ENCODE measurements at places on chromosomes 12 and 14.

- DNase-seq = no peak
Measured at GRCh38 chr12:14935031-14935430, 3.3 kb downstream of the ERP27 start.

- DNase-seq = no peak
Measured at GRCh38 chr12:77645966-77646598, 184.6 kb upstream of the NAV3 start.

- no peak for DNase-seq
Measured at GRCh38 chr14:89011355-89012281, 187.2 kb downstream of the TTC8 start.

DNA sequence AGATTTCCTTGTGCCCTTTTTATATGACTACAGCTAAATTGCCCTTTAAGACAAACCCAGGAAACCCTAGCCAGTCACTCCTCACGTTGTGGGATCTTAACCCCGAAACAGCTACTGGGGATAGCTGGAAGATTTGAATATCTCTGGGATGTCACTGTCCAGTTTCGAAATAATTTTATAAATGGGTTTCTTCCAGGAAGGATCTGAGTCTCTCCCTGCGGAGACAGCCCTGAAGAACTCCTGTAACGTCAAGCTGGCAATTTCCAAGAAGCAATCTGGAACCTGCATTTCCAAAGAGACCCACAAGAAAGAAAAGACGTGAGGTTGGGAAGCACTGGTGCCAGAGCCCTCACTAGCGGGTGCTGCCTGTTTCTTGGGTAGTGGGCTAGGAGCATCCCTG is 20.9 kb downstream of the PROX2 start:
- DNase-seq = no peak

DNA sequence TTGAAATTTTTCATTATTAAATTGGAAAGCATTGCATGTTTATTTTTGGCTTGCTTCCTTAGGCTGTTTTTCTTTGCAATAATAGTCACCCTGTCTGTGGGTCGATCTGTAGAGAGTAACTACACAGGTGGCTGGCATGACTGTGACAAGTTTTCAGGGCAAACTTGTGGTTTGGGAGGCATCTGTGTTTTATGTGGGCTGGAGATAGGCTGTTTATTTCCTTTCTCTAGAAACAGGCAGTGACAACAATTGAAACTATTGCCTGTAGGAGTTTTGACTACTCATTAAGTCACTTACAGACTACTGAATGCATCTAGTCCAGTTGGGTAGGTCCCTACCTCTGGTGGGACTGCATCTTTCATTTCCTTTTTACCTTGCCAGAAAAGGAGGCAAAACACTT is 155.6 kb downstream of the DYRK2 start:
- DNase-seq = no peak

DNA sequence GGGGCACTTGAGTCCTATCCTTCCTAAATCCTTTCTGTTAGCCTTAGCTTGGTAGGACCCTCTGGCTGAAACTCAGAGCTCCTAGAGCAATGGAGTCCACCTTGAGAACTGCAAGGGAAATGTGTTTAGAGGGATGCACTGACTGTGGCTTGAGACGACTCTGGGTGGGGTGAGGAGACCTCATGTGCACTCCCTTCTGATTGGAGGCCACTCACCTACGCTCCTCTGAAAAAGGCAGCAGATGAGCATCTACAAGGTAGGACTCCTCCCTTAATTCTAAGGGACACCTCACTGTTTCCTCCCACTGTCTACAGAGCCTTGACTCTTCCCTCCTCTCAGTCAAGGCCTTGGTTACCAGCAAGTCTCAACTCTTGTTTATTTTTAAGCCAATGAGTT is 1.0 kb downstream of the MAP3K12 start:
- no peak for DNase-seq

GRCh38 chr12:12645485-12645884 is 33.8 kb downstream of the CREBL2 start:
- DNase-seq = peak; percentile 64

DNA sequence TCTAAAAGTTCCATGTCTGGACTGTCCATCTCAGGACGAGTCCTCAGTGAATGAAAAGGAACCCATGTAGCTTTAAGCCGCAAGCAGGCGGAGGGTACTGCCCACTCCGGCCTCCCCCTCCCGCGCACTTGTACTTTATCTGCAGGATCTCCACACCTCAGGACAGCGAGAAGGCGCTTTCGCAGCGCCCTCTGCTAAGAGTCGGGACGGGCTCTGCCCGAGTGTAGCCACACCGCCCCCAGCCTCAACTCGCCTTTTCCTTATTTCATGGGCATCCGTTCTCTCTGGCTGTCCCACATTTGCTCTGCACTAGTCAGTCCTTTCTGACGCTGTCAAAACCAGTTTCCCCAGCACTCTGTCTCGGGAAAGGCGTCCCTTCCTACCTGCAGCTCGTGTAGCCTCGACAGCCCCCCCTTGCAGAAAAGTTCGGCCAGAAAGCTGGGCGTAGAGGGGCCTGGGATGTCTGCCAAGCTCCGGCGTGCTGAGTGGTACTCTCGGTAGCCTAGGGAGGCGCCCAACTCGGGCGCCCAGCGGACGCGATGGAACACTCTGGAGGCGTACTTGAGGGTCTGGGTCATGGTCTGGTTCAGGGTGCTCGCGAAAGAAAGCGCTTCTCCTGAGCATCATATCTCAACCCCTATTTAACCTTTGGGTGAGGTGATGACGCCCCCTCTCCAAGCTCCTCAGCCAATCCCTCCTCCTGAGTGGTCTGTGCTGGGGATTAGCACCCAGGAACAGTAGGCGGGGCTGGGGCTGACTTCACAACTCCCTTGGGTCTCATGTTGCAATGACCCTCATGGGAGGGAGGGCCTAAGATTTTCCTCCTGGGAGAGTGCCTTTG is at the start of gene CYP27B1:
Gene CYP27B1, minus strand, starts transcription at position 615 of the 841 bp plus-strand sequence. Its CDS starts 37 bp downstream, at position 578.
- DNase-seq = no peak

GRCh38 chr12:117161460-117162166 is 28.7 kb downstream of the FBXO21 start:
- no peak for DNase-seq

GRCh38 chr14:76328457-76329137 is 47.3 kb upstream of the ESRRB start:
- no peak for DNase-seq

DNA sequence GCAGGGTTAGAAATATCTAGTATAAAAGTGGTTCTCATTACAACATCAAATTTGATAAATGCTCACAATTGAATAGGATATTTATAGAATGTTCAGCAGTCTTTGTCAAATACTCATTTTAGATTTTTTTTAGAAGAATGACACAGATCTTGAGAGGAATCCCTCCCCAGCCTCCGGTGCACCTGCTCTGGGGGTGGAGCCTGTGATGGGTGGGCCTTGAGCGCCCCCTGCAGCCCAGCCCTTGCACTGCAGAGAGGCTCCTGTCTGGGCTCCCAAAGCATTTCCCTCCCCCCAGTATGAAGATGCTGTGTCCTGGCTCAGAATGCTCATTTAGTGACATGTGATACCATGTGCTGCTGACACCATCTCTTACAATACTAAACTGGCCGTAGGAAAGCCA is 792.3 kb downstream of the TMEM121 start:
- DNase-seq = peak; percentile 18

GRCh38 chr12:130920723-130921381 is 32.9 kb upstream of the ADGRD1 start:
- DNase-seq = no peak

- no peak for DNase-seq
Measured at GRCh38 chr14:24876996-24877395, 173.0 kb downstream of the STXBP6 start.

DNA sequence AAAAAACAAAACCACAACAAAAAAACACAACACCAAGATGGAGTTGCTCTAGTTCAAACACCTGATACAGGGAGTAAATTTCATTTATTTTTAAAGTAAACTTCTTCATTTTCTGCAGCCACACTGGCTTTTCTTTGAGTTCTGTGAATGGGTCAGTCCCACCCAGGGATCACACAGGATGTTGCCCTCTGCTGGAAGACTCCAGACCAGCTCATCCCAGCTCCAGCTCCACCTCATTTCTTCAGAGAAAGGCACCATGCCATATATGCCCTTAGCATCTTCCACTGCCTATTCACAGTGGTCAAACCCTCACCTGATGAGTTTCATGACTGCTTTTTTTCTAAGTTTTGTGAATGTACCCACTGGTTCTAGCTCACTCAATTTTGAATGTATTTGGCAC is 8.0 kb downstream of the GLIPR1 start:
- DNase-seq = peak; percentile 31

DNA sequence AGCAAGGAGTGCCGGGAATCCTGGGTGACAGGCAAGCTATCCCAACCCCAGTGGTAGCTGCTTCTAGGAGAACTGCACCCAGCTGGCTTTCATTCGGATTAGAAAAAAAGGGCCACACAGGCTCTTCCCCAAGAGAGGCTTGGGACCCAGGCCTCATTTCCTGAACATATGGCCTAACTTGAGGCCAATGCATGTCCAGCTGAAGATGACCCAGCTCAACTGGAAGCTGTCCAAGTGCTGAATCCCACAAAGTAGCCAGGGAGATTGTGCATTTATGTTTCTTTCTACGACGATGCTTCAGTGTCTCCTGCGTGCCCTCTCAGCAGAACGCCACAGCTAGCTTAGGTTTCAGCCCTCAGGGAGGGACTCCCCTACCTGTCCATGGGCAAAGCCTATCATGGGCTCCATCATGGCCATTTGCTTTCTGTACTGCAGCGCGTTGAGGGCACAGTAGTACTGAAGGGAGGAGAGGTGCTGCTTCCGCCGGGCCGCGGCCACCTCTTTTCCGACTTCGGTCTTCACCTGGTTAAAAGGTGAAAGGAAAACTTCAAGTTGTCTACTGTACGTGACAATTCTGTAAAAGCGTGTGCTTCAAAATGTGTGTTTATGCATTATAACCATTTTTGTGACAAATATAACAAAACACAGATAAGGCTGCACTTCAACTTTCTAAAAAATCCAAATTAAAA is 29.1 kb downstream of the APPL2 start:
- DNase-seq = no peak

DNA sequence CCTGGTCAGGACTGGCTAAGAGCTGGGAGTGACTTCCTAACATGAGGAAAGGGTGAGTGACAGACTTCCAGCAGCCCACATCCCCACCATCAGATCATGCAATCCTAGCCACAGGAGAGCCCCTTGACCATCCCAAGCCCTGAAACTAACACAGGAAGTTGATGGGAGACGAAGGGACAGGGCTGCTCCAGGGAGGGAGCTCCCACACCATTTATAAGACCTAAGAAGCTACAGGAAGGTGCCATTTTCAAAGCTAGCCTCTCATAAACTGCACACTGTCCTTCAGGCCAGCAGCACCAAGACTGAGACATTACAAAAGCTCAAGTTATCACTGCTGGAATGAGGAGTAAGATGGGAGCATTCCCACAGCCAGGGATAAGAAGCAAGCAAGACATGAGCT is 19.4 kb downstream of the SLC25A21 start:
- no peak for DNase-seq

GRCh38 chr12:128830505-128830893 is 6.7 kb upstream of the SLC15A4 start:
- DNase-seq = peak; percentile 81

- DNase-seq = no peak
Measured at GRCh38 chr14:24417832-24418491, 11.5 kb downstream of the CBLN3 start.

GRCh38 chr14:44895716-44896115 is 66.0 kb downstream of the KLHL28 start:
- no peak for DNase-seq

GRCh38 chr14:39812532-39813320 is 380.5 kb upstream of the FBXO33 start:
- DNase-seq = no peak

DNA sequence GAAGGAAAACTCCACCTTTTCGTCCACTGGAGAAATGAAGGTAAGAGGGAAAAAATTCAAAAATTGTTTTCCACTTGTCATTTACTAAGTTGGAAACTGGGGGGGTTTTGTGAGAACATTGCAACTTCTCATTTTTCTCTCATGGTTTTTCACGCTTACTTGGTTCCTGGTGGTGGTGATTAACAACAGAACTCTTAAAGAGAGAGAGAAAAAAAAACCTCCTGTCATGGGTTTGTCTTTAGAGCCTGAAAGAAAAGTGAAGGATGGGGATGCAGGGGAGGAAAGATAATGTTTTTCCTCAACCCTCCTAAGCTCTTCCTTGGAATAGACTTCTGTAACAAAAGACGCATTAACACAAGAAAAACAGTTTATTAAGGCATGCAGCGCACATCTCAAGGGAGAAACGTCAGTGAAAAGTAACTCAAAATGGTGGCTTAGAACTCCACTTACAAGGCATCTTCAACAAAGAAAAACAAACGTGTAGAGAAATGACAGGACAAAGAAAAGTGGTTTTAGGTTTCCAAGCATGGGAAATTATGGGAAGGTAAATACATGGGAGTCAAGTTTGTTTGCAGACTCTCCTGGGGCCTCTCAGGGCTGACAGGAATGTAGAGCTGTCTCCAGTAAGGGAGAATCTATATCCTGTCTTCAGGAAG is 81.9 kb upstream of the ATF7IP start:
- no peak for DNase-seq

DNA sequence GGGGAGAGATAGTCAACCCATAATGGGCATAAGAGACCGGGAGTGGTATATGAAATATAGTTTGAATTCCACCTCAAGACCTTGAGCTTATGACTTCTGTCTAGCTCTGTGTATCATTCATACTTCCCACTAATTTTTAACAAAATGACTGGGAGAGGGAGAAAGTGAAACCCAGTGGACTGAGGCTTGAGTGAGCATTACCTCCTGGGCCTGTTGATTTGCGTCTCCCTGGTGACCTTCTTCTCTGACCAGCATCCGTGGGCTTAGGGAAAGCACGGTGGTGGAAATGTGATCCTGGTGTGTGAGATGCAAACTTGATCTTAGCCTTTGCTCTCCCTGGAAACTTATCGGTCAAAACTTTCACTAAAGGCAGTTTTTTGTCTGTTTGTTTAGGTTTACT is 207.9 kb upstream of the BCL2L14 start:
- no peak for DNase-seq

DNA sequence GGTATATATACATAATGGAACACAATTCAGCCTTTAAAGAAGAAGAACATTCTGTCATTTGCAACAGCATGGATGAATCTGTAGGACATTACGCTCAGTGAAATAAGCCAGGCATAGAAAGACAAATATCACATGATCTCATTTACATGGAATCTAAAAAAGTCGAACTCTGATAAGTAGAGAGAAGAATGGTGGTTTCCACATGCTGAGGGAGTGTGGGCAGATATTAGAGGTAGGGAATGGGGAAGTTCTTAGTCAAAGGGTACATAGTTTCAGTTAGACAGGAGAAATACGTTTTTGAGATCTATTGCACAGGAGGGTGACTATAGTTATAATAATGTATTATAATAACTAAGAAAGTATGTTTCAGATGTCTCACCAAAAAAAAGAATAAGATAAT is 71.4 kb downstream of the ADAMTS20 start:
- DNase-seq = peak; percentile 2

GRCh38 chr12:53049571-53050318 is at the start of gene TNS2:
TNS2 (plus strand) TSS chr12:53050065; CDS start chr12:53050186, 121 bp downstream.
- DNase-seq = no peak

GRCh38 chr12:93778306-93778705 is 101.1 kb downstream of the CRADD start:
- DNase-seq = no peak

DNA sequence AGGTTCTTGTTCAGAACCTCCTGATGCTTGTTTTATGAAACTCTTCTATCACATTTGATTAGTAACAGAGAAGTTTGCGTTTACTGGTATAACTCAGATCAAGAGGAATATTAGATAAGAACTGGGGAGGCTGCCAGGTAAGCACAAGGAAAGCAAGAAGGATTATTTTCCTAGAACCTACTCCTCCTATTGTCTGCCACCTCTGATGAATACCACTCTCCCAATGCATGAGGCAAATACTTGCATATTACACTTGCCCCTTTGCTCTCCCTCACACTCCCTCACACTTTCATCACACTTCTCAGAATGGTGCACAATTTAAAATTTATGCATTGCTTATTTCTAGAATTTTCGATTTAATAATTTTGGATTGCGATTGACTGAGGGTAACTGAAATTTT is 43.6 kb downstream of the LIN7A start:
- DNase-seq = no peak

Measured in AML-193 (cell line).